ENCODE measurements at places on chromosomes 13 and 19.

- DNase-seq: no peak
These were observed 334.6 kb downstream of the MYO16 start for GRCh38 chr13:108963846-108964600.

- DNase-seq: no peak
These were observed 35.3 kb downstream of the FPR3 start for GRCh38 chr19:51830274-51830673.

DNA sequence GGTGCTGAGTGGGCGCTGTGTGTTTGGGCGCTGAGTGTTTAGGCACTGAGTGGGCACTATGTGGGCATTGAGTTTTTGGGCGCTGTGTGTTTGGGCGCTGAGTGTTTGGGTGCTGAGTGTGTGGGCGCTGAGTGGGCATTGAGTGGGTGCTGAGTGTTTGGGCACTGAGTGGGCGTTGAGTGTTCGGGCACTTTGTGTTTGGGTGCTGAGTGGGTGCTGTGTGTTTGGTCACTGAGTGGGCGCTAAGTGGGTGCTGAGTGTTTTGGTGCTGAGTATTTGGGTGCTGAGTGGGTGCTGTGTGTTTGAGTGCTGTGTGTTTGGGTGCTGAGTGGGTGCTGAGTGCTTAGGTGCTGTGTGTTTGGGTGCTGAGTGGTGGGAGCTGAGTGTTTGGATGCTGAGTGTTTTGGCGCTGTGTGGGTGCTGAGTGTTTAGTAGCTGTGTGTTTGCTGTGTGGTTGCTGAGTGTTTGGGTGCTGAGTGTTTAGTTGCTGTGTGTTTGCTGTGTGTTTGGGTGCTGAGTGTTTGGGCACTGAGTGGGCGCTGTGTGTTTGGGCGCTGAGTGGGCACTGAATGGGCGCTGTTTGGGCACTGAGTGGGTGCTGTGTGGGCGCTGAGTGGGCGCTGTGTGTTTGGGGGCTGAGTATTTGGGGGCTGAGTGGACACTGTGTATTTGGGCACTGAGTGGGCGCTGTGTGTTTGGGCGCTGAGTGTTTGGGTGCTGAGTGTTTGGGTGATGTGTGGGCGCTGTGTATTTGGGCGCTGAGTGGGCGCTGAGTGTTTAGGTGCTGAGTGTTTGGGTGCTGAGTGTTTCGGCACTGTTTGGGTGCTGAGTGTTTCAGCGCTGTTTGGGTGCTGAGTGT lies 47.2 kb upstream of the F7 start:
- DNase-seq: no peak

DNA sequence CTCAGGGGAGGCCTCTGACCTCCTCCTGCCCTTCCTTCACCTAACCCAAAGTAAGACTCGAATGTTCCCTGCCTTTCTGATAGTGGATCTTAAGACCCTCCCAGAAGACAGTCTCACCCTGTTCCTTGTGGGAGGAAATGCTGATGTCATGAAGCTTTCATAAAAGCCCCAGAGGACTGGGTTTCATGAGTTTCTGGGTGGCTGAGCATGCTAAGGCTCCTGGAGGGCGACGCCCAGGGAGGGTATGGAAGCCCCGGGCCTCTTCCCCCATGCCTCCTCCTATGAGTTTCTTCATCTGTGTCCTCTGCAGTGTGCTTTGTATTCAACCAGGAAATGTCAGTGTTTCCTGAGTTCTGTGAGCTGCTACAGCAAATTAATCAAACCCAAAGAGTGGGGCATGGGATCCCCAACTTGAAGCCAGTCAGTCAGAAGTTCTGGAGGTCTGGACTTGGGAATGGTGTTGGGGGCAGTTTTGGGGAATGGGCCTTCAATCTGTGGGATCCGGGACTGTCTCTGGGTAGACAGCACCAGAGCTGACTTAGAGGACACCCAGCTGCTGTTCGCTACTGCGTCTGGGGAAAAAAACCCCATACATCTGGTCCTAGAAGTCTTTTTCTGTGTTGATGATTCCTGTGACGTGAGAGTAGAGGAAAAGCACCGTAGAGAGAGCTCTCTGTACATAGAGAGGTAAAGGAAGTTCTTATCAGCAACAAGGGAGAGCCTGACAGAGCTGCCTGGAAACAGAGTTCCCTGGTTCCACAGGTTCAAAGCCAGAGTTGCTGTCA lies 2.0 kb upstream of the LILRB2 start:
- no peak for DNase-seq

- no peak for DNase-seq
These were observed 178.6 kb downstream of the SHISA2 start for GRCh38 chr13:25873242-25873612.

DNA sequence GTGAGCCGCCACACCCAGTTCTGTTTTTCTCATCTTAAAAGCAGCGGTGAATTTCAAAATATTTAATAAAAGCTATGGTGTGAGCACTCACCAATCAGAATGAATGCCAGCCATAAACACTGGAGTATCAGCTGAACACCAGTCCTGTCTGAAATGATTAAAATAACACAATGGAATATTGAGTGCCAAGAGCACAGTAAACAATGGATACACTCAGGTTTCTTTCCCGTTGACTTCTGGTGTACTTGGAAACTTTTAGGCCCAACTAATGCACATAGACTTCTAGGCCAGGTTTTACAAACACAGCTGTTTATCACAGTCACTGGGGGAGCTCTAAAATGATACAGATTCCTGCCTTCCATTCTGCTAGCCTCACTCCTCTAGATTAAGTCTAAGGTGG lies 68.3 kb downstream of the SLC6A16 start:
- no peak for DNase-seq

GRCh38 chr13:77760893-77761292 lies 63.4 kb downstream of the SLAIN1 start:
- DNase-seq: no peak

- DNase-seq: no peak
These were observed 637.0 kb upstream of the SLC10A2 start for GRCh38 chr13:103703246-103703645.

GRCh38 chr13:44263751-44264620 lies 109.6 kb upstream of the SERP2 start:
- no peak for DNase-seq

DNA sequence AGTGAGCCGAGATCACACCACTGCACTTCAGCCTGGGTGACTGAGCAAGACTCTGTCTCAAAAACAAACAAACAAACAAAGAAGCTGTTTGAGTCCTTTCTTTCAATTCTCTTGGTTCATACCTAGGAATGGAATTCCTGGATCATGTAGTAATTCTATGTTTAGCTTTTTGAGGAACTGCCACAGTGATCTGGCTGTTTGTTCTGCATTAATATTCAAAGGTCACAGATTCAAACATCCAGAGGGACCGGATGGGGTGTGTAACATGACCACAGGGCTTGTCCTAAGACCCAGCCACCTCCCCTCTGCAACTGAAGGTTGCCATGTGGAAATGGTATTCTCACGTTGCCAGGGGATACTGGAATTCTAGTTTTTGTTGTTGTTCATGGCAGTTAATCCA lies 10.2 kb downstream of the COLGALT1 start:
- DNase-seq: no peak

- DNase-seq: no peak
These were observed 1625.7 kb upstream of the SLC10A2 start for GRCh38 chr13:104691767-104692467.

DNA sequence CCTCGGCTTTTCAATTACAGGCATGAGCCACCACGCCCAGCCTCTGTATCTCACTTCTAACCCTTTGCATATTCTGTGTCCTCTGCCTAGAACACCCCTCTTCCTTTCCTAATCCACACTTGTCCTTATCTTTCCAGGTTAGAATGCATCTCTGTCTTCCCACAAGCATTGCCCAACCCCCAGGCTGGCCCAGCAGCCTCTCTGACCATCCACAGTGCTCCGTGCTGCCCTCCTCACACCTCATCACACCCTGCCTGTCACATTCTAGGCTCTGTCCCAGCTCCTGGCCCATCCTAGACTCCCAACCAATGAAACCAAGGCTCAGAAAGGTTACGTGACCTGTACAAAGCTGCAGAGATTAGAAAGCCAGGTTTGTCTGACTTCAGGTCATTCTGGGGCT lies 11.3 kb downstream of the JAK3 start:
- no peak for DNase-seq

GRCh38 chr13:111232191-111232590 lies 88.3 kb upstream of the TEX29 start:
- DNase-seq: no peak

DNA sequence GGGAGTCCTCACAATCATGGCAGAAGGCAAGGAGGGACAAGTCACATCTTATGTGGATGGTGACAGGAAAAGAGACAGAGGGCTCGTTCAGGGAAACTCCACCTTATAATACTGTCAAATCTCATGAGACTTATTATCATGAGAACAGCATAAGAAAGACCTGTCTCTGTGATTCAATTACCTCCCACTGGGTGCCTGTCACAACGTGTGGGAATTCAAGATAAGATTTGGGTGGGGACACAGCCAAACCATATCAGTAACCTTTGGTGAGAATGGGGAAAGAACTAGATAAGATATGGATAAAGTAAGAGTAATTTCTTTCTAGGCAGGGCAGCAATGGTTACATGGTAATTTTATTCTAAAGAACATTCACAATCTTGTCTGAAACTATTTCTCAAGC lies 344.9 kb upstream of the KLF12 start:
- DNase-seq: no peak

- DNase-seq: no peak
These were observed 17.0 kb upstream of the KCNN1 start for GRCh38 chr19:17949956-17950309.

DNA sequence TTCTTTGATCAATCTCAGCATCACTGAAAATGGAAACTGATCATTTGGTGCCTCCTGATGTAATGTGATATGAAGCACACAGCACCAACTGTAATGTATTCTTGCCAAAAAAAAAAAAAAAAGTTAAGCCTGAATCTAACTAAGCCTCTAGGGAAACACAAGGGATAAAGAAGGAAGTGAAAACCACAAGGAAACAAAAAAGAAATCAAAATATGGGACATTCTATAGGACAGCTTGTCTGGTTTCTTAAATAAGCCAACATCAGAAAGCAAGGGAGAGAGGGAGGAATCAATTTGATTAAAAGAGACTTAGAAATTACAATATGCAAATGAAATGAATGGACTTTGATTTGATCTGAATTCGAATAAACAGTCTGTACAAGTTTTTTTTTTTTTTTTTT lies 20.6 kb upstream of the METTL21C start:
- no peak for DNase-seq

DNA sequence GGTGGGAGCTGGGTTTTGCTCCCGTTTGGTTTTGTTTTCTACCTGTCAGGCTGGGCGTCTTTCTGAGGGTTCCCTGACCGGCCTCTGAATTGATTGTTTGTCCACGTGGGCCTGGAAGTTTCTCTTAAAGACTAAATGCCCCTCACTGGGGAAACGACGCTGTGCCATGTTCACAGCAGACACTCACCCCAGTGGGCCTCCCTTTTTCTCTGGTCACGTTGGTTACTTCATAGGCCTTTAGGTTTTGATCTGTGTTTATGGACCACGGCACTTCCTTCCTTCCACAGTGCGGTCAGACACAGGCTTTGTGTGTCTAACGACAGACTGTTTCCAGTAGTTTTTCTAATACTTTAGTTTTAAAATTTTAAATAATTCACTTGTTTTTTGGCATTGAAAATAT lies 20.1 kb upstream of the NDUFS7 start:
- DNase-seq: no peak

DNA sequence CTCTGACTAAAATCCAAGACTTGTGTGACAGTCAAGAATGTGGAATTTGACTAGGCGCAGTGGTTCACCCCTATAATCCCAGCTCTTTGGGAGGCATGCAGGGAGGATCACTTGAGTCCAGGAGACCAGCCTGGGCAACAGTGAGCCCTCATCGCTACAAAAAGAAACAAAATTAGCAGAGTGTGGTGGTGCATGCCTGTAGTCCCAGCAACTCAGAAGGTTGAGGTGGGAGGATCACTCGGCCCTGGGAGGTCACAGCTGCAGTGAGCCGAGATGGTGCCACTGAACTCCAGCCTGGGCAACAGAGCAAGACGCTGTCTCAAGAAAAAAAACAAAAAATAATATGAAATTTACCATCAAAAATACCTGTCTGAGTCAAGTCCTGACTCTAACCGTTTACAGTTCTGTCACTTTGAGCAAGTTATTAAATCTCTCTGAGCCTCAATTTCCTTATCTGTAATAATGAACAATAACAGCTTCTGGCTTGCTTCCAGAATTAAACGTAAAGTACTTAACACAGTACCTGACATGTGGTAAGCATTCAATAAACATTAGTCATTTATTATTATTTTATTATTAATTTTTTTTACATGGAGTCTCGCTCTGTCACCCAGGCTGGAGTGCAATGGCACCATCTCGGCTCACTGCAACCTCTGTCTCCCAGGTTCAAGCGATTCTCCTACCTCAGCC lies 204.6 kb upstream of the TSC22D1 start:
- no peak for DNase-seq

- DNase-seq: no peak
These were observed 3.1 kb upstream of the PNMA8C start for GRCh38 chr19:46431824-46432223.

DNA sequence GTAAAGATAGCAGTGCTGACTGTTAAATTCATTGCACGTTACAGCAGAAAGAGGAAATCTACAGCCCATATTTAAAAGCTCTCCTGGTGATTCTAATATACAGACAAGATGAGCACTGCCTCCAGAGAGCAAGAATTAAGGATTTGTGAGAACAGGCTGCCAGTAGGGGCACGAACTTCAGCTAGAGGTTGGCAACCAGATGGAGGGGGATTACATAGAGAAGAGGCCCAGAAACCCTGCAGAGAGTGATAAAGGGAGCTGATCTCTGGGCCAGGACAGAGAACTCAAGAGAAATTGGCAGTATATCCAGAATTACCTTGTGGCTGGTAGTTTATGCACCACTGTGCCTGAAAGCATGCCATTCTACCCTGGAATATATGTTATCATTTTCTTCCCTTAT lies 144.8 kb downstream of the UFM1 start:
- DNase-seq: no peak

DNA sequence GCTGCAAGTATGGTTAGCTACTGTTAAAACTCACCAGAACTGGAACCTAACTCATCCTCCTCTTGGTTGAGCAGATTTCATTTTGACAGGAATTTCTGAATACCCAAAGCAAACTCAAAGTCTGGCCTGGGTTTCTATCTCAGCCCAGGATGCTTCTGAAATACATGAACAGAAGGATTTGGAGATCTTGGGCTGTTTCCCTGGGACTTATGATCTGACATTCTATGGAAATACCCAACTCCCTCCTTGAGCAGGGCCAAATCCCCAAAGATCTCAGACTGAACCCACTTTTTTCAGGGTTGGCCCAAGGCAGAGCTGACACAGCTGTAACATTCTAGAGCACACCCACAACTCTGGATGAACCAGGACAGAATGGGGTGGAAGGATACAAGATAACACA lies 1.1 kb upstream of the ITM2B start:
- DNase-seq: no peak
